ENCODE measurements at places on chromosomes 3 and 15. TPM values are rescaled to one million over a fixed set of nuclear protein-coding genes. Genes with fewer than 3 reads are reported as not detected.

GRCh38 chr3:16439848-16440708 lies 73.4 kb downstream of the RFTN1 start:
- H3K4me3 ChIP-seq, result no peak overlapping the region
- H3K36me3 ChIP-seq, result no peaks in the 10 kb centered on the region
- no peaks in the 10 kb centered on the region for H3K27me3 ChIP-seq

DNA sequence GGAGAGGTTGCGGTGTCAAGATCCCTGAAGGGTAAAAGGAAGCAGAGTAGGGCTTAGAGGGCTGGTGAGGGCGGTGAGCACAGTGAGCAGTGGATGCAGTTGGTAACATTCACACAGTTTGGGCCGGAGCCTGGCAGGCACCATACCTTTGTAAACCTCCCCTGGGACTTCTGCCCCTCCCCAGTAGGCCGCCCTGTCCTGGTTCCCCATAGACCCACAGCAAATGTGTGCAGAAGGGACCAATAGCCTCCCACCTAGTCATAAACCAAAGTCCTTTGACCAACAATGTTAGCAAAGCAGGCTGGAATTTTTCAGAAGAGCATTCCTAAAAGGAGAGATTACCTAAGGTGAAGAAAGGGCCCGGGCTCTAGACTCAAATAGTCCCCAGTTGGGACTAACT lies 1.7 kb upstream of the PHGR1 start:
- no peak overlapping the region for H3K27ac ChIP-seq
- no peak for DNase-seq
- H3K4me1 ChIP-seq, result peaks cover 3% of the 10 kb centered on the region
- no peaks in the 10 kb centered on the region for H3K27me3 ChIP-seq

GRCh38 chr15:29687204-29687815 lies 135.0 kb downstream of the TJP1 start:
- H3K36me3 ChIP-seq, result no peaks in the 10 kb centered on the region
- no peak overlapping the region for H3K4me3 ChIP-seq
- DNase-seq, result no peak
- H3K4me1 ChIP-seq, result no peaks in the 10 kb centered on the region

- peaks cover 13% of the 10 kb centered on the region for H3K4me1 ChIP-seq
- H3K27ac ChIP-seq, result no peak overlapping the region
- H3K27me3 ChIP-seq, result peaks cover 24% of the 10 kb centered on the region
- no peaks in the 10 kb centered on the region for H3K36me3 ChIP-seq
- H3K4me3 ChIP-seq, result no peak overlapping the region
- no peak for DNase-seq
These were observed 4.5 kb downstream of the CORO2B start for GRCh38 chr15:68583321-68583720.

DNA sequence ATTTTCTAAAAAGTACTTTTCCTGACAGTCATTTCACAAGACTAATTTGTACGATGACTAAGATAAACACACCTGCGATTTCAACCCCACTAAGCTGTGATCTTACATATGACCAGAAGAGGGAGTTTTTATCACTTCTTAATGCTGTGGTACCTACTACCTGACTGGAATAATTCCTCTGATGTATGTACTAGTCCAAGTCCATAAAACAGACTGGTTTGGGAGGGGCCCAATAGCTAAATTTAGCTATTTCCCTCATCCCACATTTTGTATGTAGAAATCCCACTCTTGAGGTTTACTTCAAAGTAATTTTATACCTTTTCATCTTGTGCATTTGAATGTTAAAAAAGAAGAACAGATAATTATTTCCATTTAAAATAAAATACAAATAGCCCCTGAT lies 49.7 kb upstream of the SCAANT1 start:
- no peak overlapping the region for H3K4me3 ChIP-seq
- H3K27me3 ChIP-seq, result no peaks in the 10 kb centered on the region
- H3K4me1 ChIP-seq, result peaks cover 33% of the 10 kb centered on the region
- H3K36me3 ChIP-seq, result no peaks in the 10 kb centered on the region
- DNase-seq, result peak; percentile 65
- H3K27ac ChIP-seq, result no peak overlapping the region

DNA sequence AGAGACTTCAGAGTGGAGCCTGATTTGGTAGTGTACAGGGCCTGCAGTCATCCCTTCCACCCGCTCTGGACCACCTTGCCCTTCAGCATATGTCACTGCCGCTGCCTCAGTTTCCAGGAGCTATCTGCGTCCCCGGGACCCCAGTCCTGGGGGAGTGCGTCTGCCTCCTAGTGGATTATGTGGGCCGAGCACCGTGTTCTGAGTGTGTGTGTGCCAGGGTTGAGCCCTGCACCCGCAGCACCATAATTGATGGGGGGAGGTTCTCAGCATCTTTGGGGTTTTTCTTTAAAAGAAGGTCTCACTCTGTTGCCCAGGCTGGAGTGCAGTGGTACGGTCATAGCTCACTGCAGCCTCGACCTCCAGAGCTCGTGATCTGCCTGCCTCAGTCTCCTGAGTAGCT lies 33.6 kb downstream of the CD276 start:
- H3K27me3 ChIP-seq, result no peaks in the 10 kb centered on the region
- H3K27ac ChIP-seq, result no peak overlapping the region
- H3K4me1 ChIP-seq, result no peaks in the 10 kb centered on the region
- DNase-seq, result peak; percentile 63
- no peak overlapping the region for H3K4me3 ChIP-seq

DNA sequence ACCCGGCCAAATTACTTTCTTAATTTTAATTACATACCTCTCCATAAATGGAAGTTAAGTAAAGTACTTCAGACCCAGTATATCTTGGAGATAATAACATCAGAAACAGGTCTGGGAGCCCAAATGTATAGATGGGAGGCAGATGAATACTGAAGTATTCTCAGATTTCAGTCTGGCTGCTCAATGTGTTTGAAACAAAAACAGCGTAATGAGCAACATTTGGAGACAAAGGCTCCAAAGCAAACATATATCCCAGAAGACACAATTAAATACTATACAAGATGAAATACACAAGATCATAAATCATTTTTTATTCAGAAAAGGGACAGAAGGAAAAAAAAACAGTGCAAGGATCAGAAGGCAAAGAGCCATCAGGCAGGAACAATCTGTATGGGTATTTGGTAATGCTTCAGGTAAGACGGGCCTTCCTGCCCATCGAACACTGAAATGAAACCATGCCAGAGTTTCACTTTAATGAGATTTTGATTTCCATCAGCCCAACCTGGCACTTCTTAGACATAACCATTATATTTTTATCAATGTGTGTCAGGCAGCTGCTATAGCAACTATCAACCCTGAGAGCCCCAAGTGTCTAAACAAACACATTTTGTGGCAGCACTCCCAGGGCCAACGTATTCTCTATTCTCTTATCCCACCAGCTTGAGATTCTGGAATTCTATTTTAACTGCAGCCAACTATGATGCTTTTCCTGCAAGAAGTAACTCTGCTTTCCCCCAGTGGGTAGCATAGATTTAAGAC lies 210.8 kb downstream of the STT3B start:
- no peaks in the 10 kb centered on the region for H3K4me1 ChIP-seq
- DNase-seq, result no peak
- no peak overlapping the region for H3K4me3 ChIP-seq
- H3K27ac ChIP-seq, result no peak overlapping the region

- H3K27me3 ChIP-seq, result no peaks in the 10 kb centered on the region
- DNase-seq, result no peak
- no peak overlapping the region for H3K4me3 ChIP-seq
- no peak overlapping the region for H3K27ac ChIP-seq
These were observed 78.6 kb downstream of the MYLK start for GRCh38 chr3:123805504-123805903.

GRCh38 chr3:123768480-123769355 lies 115.4 kb downstream of the MYLK start:
- no peak overlapping the region for H3K27ac ChIP-seq
- H3K36me3 ChIP-seq, result no peaks in the 10 kb centered on the region
- H3K4me3 ChIP-seq, result no peak overlapping the region
- H3K27me3 ChIP-seq, result no peaks in the 10 kb centered on the region
- H3K4me1 ChIP-seq, result no peaks in the 10 kb centered on the region

DNA sequence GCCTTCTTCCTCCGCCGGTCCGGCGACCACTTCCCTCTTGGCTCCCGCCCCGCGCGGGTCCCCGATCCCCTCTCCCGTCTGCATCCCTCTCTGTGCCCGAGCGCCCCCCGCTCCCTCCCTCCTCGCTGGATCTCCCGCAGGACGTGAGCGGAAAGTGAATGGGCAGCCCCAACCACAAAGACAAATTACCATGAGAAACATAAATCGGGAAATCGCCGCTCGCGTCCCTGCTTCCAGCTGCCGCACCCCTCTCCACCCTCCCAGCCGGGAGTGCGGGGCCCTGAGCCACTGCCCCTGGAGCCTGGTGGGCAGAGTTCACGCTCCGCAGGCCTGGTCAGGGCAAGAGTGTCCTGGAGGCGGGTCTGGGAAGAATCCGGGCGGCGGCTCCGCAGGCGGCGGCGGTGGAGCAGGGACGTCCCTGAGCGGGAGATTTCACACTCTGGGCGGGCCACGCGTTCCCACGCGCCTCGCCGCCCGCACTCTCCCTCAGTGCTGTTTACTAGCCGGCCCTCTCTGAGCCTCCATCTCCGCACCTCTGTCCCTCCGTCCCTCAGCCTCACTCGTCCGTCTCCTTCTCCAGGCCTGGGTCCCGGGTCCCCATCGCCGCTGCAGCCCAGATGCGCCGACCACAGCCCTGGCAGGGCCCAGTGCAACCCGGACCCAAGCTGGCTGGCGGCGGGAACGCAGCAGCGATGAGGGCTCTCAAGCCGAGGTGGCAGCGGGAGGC lies 835 bp downstream of the SEMA5B start:
- peaks cover 40% of the 10 kb centered on the region for H3K27me3 ChIP-seq
- H3K36me3 ChIP-seq, result no peaks in the 10 kb centered on the region
- no peak overlapping the region for H3K27ac ChIP-seq
- peak; percentile 87 for DNase-seq
- peak overlapping the region; percentile 64 for H3K4me3 ChIP-seq

GRCh38 chr3:67419218-67419529 lies 235.2 kb downstream of the SUCLG2 start:
- H3K36me3 ChIP-seq, result no peaks in the 10 kb centered on the region
- no peak overlapping the region for H3K27ac ChIP-seq

DNA sequence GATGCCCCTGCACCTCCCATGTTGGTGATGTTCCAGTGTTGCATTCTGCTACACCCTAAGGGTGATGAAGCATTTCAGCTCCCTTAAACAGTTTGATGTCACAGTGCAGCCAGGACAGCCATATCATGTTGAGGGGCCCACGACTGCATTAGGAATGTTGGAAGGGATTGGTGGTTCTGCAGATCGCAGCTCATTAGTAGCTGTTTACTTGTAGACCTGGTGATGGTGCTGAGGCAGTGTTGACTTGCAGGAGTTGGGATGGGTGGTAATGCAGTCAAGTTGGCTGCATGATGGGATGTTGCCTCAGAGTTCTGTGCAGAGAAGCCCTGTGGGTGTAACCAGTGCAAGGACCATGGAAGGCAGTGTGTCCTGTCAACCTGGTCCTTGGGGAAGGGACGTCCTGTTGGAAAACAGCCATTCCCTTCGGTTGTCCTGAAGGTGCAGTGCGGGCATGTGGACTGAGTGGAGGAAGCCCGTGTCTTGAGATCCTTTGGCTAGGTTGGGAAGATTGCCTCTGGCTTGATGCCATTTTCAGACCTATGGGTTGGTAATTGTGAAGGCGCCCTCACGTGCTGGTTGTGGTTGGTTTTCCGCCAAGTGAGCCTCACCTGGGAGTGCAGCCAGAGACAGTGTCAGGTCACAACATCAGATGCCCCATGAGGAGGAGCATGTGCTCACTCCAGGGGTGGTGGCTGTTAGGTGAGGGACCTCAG lies 100.7 kb downstream of the SNRPN start:
- peaks cover 90% of the 10 kb centered on the region for H3K36me3 ChIP-seq
- no peak for DNase-seq
- H3K4me1 ChIP-seq, result no peaks in the 10 kb centered on the region
- no peak overlapping the region for H3K27ac ChIP-seq
- no peaks in the 10 kb centered on the region for H3K27me3 ChIP-seq

GRCh38 chr3:67381667-67382272 lies 272.6 kb downstream of the SUCLG2 start:
- no peak overlapping the region for H3K27ac ChIP-seq
- H3K4me1 ChIP-seq, result peaks cover 3% of the 10 kb centered on the region
- H3K36me3 ChIP-seq, result no peaks in the 10 kb centered on the region
- peak; percentile 49 for DNase-seq
- no peak overlapping the region for H3K4me3 ChIP-seq

GRCh38 chr3:67557848-67558355 lies 96.5 kb downstream of the SUCLG2 start:
- DNase-seq, result no peak
- no peaks in the 10 kb centered on the region for H3K27me3 ChIP-seq
- H3K4me1 ChIP-seq, result no peaks in the 10 kb centered on the region
- H3K27ac ChIP-seq, result no peak overlapping the region
- H3K36me3 ChIP-seq, result no peaks in the 10 kb centered on the region

- no peaks in the 10 kb centered on the region for H3K27me3 ChIP-seq
- H3K4me3 ChIP-seq, result no peak overlapping the region
- peaks cover 84% of the 10 kb centered on the region for H3K36me3 ChIP-seq
These were observed 49.6 kb downstream of the CHD2 start for GRCh38 chr15:92949604-92950249.

DNA sequence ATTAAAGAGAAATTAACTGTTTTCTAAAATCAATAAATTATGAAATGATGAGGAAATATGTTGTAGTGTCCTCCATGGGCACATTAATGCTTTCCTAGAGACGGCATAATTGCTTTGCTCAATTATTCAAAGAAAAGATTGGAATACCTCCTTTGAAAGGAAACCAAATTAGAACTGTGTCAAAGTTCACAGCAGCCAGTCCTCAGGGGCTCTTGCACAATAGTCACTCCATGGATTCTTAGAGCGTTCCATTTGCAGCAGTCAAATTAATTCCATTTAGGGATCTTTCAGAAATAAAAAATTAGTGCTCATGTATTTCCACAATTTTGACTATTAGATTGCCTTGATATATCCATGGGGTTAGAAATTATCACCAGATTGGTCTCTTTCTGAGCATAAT lies 841.6 kb upstream of the DPPA4 start:
- H3K27me3 ChIP-seq, result no peaks in the 10 kb centered on the region
- no peaks in the 10 kb centered on the region for H3K36me3 ChIP-seq
- H3K4me1 ChIP-seq, result no peaks in the 10 kb centered on the region
- H3K4me3 ChIP-seq, result no peak overlapping the region
- H3K27ac ChIP-seq, result no peak overlapping the region

- peak overlapping the region; percentile 62 for H3K4me3 ChIP-seq
- peak overlapping the region; percentile 45 for H3K27ac ChIP-seq
- no peak for DNase-seq
These were observed 1.2 kb upstream of the USF3 start for GRCh38 chr3:113697500-113698090.

CDHR4 gene
- total RNA-seq, result not detected

FAM107A gene
- 1.0 TPM for total RNA-seq

ZKSCAN7 gene
- 17.8 TPM for total RNA-seq

PEX5L gene
- total RNA-seq, result 7.0 TPM

ACVR2B gene
- total RNA-seq, result 90.3 TPM

WDR76 gene
- total RNA-seq, result 17.8 TPM

EHHADH gene
- total RNA-seq, result 5.1 TPM

GNAT1 gene
- not detected for total RNA-seq

RPP14 gene
- 14.4 TPM for total RNA-seq

MAN2C1 gene
- 131 TPM for total RNA-seq

LTF gene
- 1.3 TPM for total RNA-seq

All from GM23338 (cell line).